Forelimb muscle (tissue), 1 donor: ENCODE measurements at places on chromosomes 1 and 21. TPM values are rescaled to one million over a fixed set of nuclear protein-coding genes. Genes with fewer than 3 reads are reported as not detected.
A peak's percentile ranks its signal among the peaks of the same experiment; 100 is the strongest.

The BCAR3 gene
- polyA plus RNA-seq: 14.1 TPM

The SPRR1B gene
- polyA plus RNA-seq: not detected

The LRRC38 gene
- polyA plus RNA-seq: 42.3 TPM

The OR2T33 gene
- polyA plus RNA-seq: not detected

DNA sequence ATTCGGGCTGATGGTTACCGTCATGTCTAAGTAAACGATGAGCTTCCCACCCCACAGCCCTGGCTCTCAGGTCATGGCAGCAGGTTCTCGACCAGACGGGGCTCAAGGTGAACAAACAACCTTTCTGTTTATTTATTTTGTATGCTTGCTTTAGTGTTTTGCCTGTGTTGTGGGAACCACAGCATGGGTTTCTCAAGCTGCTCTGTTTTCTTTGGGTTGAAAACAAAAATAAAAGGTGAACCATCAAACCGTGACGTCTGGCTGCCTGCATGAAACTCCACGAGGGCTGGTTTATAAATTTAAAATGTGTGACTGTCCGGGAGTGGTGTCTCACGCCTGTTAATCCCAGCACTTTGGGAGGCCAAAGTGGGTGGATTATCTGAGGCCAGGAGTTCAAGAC, 28.0 kb downstream of the TMEM51 start:
- DNase-seq: no peak

DNA sequence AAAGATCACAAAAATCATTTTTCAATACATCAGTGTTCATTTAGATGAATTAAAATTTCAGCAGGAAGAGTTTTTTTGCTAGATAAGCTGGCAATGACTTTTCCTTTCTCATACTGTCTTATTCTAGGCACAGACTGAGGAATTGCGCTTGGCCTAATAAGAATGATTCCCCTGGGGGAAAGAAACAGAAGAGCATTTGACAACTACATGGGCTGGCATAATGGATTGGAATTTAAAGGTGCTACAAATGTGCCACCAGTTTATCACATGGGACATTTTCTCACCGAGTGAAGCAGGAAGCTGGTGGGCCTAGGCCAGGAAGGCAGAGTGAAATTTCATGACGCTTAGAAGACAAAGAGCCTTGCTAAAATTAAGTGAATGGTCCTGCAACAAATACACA, 39.3 kb downstream of the CDKN2C start:
- no peak for DNase-seq

DNA sequence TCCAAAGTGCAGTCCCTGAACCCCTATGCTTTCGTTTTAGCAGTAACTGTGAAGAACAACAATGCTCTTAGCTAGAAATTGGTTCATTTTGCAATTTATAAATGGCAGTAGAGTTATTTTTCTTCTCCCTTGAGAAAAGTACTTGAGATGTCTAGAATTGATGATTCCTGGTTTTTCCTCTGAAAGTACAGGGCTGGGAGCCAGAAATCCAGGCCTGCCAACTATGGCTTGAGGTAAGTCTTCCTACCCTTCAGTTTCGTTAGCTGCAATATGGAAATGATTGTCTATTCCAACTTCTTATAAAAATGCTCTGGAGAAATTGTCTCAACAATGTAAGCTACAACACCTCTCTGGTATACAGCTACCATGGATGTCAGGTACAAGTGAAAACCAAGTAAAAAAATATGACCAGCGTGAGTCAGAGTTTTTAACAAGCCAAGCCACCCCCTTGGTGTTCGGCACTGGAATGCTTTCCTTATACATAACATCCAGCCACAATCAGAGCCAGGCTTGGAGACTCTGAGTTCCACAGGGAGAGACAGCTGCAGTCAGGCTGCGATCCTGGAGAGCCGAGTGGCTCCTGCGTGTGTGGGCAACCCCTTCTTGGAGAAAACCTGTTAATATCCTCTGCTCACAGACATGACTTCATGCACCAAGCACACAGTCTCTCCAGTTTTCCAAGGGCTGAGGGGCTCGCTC, 22.0 kb downstream of the TSPAN2 start:
- DNase-seq: no peak

- no peak for DNase-seq
Measured at GRCh38 chr1:4743978-4744750, 89.8 kb downstream of the AJAP1 start.

- DNase-seq: no peak
Measured at GRCh38 chr1:65880611-65881010, 87.9 kb downstream of the PDE4B start.

DNA sequence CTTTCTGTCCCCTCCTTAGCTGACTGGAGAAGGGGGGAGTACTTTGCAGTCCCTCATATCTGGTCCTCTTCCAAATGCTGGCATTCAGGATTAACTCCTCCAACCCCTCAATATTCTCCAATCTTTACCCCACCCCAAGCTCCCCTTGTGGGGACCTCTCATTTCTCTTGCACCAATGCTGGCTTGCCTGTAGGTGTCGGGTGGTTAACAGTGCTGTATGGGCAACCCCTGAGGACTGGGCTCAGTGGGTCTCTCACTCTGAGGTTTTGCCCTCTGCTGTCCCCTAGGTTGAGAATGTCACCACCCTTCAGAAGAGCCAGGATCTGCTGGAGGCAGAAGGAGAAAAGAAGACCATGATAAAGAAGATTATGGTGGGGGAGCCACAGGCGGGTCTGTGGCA, 27.0 kb downstream of the MROH7 start:
- no peak for DNase-seq

- DNase-seq: no peak
Measured at GRCh38 chr1:178308438-178308837, 188.3 kb downstream of the CLEC20A start.

The MCOLN3 gene
- polyA plus RNA-seq: 3.4 TPM

The HSD3B1 gene
- 0.09 TPM for polyA plus RNA-seq

DNA sequence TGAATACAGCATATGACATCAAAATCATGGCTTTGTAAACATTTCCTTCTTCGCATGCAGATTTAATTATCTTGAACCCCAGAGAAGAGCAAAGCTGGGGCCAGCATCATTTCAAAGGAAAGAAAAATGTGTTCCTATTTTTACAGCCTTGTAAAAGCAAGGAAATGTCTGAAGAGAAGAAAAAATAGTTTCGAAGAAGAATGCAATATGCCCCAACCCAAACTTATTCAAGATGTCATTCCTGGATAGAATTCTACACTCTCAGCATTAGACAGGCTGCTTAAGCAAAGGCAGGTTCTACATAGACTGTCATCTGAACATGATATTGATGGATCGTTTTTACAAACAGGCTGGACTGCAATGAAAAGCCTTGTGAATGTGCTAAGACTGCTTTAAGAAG, 900.8 kb downstream of the TTLL7 start:
- DNase-seq: peak; percentile 65

DNA sequence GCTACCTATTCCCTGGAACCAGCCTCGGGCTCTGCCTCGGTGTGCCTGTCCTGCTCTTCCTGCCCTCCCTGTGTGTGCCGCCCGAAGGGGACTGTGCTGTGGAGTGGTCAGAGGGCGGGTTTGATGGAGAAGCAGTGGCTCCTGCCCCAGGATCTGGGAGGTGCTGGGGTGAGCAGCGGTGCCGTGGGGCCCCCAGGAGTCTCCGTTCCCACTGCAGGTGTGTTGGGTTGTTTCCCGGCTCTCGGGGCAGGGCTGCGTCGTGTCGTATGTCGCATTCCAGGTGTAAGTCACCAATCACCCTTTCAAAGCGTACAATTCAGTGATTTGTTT, 32.6 kb upstream of the TTC34 start:
- DNase-seq: no peak

GRCh38 chr1:27856561-27857343, 15.6 kb upstream of the THEMIS2 start:
- DNase-seq: no peak

DNA sequence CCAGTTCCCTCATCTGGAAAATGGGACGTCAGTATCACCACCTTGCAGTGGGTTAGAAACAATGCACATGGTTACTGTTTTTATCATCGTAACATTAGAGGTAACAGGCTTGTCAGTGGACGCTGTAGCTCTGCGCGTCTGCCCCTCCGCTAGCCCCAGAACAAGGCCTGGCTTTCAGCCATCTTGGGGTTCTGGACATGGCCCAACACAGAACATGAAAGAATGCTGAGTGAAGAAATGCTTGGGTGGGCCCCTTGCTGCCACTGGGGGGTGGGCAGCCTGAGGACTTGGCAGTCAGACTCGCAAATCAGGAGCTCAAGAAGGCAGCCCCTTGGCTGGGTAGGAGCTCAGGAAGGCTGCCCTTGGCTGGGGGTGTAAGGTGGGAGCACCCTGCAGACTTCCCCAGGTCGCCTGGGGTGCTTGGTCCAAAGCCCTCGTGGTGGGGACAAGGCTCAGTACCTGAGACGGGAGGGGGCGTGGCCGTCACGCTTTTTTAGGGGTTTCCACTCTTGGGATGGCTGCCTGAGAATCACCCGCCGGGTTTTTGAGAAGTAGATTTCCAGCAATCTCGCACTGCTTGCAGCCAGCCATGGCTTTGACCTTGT, 51.7 kb downstream of the SLC37A1 start:
- DNase-seq: no peak

The KIAA1614 gene
- polyA plus RNA-seq: 12.3 TPM

The ITLN2 gene
- polyA plus RNA-seq: not detected

The HES2 gene
- polyA plus RNA-seq: not detected

The ANKRD65 gene
- 22.1 TPM for polyA plus RNA-seq

The DEPDC1 gene
- polyA plus RNA-seq: 7.1 TPM

DNA sequence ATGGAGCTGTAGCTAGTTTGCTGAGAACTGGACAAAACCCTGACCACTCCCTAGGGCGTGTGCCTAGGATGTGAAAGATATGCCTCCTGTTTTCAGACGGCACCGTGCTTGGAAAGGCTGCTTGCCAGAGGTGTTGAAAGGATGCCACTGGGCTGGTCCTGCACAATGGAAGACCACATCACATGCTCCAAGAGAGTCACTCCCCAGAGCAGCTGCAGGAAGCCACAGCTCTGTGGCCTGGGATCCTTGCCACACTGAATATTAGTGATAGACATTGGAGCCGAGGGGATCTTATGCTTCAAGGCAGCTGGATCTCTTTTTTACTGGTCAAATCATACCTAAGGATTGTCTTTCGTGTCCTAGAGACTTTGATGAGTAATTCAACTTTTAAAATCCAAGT, 6.6 kb upstream of the APP start:
- no peak for DNase-seq

- DNase-seq: no peak
Measured at GRCh38 chr21:41566500-41567014, 58.6 kb upstream of the TMPRSS2 start.
